Activated T-cell treated with anti-CD3 and anti-CD28 coated beads for 24 hours (primary cell): ENCODE measurements at places on chromosomes 5 and 9.

GRCh38 chr9:15612962-15613361 is 60.1 kb downstream of the CCDC171 start:
- no peak for DNase-seq

GRCh38 chr9:121620777-121621449 is 30.5 kb upstream of the DAB2IP start:
- no peak for DNase-seq

DNA sequence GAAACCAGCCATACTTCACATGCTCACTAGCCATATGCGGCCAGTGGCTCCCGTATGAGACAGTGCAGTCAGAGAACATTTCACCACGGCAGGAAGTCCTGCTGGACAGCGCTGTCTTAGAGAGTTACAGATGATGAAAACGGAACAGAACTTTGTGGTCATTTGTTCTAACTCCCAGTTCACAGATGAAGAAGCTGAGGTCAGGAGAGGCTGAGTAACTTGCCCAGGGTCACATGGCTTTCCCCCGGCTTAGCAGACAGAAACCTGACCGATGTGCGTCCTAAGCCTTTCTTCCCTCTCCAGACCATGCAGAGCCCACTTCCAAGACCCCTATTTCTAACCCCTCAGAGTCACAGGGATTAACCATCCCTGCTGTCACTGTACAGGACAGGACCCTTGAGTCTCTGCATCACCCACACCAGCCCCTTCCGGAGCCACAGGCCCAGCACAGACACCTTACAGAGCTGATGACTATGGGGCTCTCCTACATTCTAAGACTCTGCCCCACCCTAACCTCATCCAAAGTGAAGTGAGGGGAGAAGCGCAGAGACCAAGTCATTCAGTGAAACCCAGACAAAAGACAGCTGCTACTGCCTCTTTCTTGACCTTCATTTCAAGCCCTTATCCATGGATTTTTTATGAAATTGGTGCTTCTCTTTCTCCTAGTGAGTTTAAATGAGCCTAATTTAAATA is 86.9 kb downstream of the PTPN3 start:
- no peak for DNase-seq

- no peak for DNase-seq
Observed at GRCh38 chr5:30676223-30676840, 517.2 kb upstream of the CDH6 start.

- DNase-seq, result no peak
Observed at GRCh38 chr9:136643596-136644342, 18.9 kb upstream of the EGFL7 start.
